ENCODE measurements at places on chromosomes 7 and 10.
A peak's percentile ranks its signal among the peaks of the same experiment; 100 is the strongest.

DNA sequence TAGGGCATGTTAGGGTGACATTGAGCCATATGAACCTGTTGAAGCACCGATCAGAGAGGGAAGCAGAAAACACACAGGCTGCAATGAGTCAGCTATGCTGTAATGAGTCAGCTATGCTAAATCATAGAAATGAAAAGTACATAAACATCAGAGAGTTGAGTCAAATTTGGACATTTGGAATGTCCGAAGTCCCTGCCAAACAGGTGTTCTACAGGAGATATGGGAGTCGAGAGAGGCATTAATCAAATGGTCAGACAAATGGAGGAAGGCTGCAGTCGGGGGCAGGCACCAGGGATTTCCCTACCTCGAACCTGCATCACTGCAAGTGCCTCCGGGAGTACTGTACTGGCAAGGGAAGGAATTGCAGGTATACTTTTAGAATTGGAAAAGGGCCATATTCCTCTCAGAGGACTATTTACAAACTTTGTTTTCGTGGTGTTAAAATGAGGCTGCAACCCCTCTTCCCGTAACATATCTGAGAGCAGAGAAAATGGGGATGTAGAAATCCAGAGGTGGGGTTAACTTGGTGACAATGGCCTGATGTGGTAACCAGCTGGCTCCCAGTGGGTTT lies 8.8 kb upstream of the ZC3HAV1 start:
- DNase-seq, result peak; percentile 43

GRCh38 chr10:111211706-111212105 lies 134.9 kb downstream of the ADRA2A start:
- no peak for DNase-seq

DNA sequence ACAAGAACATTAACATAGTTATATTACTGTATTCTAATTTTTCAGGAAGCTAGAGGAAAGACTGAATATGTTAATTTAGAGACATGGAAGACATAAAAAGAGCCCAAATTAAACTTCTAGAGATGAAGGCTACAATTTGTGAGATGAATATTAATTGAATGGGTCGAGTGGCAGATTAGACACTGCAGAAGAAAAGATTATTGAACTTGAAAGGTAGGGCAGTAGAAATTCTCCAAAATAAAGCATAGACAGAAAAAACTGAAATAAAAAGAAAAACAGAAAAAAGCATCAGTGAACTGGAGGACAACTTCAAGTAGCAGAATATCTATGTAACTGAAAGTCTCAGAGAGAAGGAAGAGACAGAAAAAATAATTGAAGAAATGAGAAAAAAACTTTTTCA lies 274.3 kb upstream of the IMMP2L start:
- no peak for DNase-seq

- no peak for DNase-seq
These were observed 53.2 kb downstream of the GSAP start for GRCh38 chr7:77362905-77363304.

GRCh38 chr10:116201011-116201410 lies 72.0 kb downstream of the GFRA1 start:
- DNase-seq, result no peak

DNA sequence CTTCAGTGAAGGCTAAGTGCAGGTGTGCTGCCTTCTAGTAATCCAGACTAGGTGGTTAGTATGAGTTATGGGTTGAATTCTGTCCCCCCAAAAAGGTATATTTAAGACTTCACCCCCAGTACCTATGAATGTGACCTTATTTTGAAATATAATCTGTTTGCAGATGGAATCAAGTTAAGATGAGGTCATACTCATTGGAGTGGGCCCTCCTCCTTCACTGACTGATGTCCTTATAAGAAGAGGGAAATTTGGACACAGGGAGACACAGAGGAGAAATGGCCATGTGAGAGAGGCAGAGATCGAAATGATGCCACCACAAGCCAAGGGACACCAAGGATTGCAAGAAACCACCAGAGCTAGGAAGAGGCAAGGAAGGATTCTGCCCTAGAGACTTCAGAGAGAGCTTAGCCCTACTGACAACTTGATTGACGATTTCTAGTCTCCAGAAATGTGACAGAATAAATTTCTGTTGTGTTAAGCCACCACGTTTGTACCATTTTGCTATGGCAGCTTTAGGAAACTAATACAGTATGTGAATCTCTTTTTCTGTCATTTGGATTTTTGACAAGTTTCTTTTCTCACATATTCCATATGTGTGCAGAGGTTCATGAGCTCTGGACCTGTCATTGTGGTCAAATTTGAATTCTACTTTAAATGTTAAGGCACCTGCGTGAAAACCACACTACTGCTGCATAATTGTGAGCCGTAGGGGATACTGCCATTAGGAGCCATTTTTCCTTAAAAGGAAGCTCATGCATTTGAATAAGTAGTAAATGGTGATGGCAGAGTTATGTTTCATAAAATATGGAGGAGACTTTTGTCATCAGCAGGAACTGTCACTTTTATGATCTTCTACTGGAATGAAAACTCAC lies 2.6 kb upstream of the RPA3 start:
- no peak for DNase-seq

DNA sequence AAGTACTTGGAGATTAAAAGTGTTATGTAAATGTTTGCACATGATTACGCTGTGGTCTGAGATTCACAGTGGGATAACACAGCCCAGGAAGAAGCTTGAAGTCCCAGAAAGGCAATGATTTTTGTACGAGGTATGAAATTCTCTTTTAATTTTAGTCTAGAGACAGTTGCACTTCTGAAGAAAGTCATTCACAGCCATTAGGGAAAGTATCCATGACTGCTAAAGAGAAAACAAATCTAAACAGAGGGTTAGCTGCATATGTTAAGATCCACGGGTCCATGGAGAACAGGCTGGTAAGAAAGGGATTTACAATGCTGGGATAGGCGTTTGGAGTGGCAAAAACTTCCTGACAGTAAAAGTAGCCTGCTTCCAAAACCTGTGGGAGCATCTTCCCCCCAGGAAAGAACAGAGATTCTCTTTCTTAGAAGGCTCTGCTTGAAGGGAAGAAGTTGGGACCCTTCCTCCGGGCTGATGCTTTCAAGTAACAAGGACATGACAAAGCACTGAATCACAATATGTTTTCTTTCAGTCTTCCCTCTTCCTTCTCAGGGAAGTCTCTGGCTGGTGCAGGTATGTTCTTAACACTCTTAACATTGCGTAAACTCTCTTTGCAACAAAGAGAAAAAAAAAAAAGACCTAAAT lies 220.8 kb upstream of the CELF2 start:
- no peak for DNase-seq

DNA sequence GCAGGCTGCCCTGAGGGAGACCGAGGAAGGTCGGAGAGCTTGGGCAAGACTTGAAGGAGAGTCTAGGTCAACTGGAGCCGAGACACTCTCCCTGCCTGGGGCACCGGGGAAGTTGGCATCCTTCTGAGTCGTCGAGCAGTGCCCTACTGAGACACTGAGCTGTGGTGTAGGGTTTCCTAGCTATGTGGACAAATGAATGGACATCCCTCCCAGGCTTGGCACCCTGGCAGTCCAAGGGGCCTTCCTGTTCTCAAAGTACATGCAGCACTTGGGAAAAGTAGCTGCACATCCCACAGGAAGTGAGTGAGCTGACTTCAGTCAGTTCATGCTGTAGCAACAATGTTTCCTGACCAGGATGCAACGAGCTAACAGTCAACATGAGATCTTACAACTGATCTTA lies 57.2 kb upstream of the INPP5A start:
- DNase-seq, result no peak

GRCh38 chr10:33229252-33229948 lies 105.1 kb downstream of the NRP1 start:
- DNase-seq, result no peak

DNA sequence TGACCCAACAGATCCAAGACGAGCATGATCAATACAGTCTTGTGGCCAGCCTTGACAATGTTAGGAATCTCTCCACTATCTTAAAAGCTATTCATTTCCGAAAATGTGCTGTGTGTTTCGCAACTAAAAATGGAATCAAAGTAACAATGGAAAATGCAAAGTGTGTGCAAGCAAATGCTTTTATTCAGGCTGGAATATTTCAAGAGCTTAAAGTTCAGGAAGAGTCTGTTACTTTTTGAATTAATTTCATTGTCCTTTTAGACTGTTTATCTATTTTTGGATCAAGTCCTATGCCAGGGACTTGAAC lies 24.3 kb upstream of the TIAL1 start:
- DNase-seq, result no peak

GRCh38 chr10:116835658-116836057 lies 13.6 kb upstream of the ENO4 start:
- DNase-seq, result no peak

Data from stimulated activated naive B cell treated with anti-CD40 and anti-IgM and Interleukin-4, amounts not matched to agents 10 μg/mL and 1 μg/mL and 100 μg/mL, for 72 hours (primary cell).